ENCODE measurements at places on chromosomes 5 and 9.

- no peak for DNase-seq
These were observed 52.7 kb downstream of the ITGA1 start for GRCh38 chr5:52840277-52841050.

DNA sequence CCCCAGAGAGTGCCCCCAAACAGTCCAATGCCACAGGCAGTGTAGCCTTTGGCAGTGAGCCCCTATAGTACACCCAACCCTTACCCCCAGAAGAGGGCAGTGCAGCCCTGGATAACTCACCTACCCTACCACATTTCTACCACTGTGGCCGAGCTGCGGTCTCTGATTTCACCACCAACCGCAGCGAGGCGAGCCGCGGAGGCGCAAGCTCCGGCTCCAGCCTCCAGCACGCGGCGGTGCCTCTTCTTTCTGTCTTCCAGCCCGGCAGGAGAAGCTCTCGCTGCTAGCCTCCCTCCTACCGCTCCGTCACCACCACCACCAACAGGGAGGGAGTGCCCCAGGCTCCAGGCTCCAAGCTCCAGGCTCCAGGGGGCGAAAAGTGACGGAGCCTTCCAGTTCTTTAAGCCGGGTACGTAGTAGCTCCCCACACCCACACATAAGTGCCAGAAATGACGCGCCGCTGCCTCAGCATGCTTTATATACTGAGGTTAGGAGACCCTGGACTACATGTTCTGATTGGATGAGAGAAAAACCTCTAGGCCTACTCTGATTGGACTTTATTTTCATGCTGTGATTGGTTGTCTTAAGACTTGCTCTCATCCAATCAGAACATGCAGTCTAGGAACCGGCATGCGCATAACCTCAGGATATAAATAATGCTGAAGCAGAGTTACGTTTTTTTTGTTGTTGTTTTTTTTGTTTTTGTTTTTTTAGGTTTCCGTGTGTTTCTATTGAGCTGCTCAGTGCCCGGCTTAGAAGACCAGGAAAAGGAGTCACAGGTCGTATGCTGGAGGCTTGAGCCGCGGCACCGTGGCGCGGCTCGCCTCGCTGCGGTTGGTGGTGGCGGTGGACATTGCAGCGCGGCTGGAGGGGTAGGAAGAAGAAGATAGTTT is at the start of gene PCAT7:
Gene PCAT7 (plus strand): TSS at position 645 of the 893 bp plus-strand sequence.
- DNase-seq = peak; percentile 43

DNA sequence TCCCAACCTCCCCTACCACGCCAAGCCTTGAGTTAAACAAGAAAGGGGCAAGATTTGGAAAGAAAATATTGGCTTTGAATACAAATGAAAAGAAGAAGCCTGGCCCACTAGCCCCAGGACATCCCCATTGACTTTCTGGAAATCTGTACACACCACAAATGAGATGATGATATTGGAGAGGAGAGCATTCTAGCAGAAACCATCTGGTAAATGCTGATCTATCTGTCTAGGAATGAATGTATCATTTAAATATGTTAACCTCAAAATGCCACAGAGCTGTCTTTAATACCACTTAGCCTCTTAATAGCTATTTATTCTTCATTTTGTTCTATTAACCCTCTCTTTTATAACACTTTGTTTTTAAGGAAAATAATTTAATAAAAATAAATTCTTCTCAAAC is 270.2 kb upstream of the PDE4D start:
- DNase-seq = no peak

GRCh38 chr9:73219985-73220626 is 68.4 kb downstream of the ANXA1 start:
- no peak for DNase-seq

GRCh38 chr5:156680831-156681230 is 169.3 kb upstream of the PPP1R2B start:
- no peak for DNase-seq

DNA sequence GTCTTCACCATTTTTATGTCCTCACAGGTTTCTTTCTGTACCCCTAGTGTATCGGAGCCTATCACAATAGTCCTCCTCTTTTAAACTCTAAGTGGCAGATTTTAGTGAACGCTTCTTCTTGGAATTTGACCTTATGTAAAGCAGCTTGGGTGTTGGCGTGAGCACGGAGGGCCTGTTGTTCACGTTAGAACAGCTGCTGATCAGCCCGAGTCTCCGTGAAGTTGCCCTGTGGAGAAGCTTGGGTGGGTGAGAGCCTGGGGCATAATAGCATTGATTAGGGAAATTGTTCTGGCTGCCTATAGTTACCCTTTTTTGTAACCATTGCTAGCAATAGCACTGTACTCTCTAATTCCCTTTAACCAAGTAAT is 167.0 kb upstream of the OTULINL start:
- DNase-seq = no peak
